ENCODE measurements at places on chromosomes 11 and 22.

- DNase-seq = peak; percentile 3
Measured at GRCh38 chr11:5992604-5993251, 5.9 kb upstream of the OR52L1 start.

DNA sequence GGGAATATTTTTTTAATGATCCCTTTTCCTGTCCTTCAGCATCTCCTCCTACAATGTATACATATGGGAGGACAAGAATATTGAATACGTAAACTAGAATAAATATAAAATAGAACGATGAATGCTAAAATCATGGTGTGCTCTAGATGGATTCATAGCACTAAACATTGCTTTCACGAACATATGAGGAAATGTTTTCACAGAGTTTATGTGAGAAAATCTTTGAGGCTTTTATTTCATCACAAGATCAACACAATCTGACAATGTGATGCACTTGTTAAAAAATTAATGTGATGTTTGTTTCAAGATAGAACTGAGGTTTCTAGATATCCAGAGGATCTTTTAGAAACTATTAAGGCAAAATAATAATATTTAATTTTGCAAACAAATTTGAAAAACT is 3.0 kb downstream of the CARD16 start:
- DNase-seq = peak; percentile 14

- no peak for DNase-seq
Measured at GRCh38 chr11:118924591-118925585, 838 bp downstream of the BCL9L start.

- DNase-seq = peak; percentile 53
Measured at GRCh38 chr11:17405232-17406005, 17.0 kb upstream of the KCNJ11 start.

GRCh38 chr11:57527056-57527631 is 3.4 kb downstream of the TIMM10 start:
- DNase-seq = peak; percentile 47

- no peak for DNase-seq
Measured at GRCh38 chr11:14445542-14446530, 53.8 kb downstream of the COPB1 start.

DNA sequence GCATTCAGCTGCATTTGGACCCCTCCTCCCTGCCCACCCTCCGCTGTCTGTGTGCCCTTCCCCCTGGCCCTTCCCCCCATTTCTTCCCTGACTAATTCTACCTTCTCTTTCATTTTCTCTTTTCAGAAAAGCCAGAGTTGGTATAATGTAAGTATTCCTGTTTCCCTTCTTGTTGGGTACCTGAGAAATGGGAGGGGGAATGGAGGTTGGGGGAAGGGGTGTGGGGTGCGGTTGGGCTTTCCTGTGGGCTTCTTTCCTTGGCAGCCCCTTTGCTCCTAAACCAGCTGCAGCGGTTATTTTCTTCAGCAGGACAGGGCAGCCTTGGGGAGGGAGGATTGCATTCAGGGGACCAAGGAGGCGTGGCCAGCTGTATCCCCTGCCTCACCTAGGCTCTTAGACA is 70.2 kb downstream of the SCN3B start:
- no peak for DNase-seq

- no peak for DNase-seq
Measured at GRCh38 chr22:21991304-21991596, 8.7 kb upstream of the TOP3B start.

- peak; percentile 55 for DNase-seq
Measured at GRCh38 chr11:133927690-133928627, 28.8 kb downstream of the IGSF9B start.

DNA sequence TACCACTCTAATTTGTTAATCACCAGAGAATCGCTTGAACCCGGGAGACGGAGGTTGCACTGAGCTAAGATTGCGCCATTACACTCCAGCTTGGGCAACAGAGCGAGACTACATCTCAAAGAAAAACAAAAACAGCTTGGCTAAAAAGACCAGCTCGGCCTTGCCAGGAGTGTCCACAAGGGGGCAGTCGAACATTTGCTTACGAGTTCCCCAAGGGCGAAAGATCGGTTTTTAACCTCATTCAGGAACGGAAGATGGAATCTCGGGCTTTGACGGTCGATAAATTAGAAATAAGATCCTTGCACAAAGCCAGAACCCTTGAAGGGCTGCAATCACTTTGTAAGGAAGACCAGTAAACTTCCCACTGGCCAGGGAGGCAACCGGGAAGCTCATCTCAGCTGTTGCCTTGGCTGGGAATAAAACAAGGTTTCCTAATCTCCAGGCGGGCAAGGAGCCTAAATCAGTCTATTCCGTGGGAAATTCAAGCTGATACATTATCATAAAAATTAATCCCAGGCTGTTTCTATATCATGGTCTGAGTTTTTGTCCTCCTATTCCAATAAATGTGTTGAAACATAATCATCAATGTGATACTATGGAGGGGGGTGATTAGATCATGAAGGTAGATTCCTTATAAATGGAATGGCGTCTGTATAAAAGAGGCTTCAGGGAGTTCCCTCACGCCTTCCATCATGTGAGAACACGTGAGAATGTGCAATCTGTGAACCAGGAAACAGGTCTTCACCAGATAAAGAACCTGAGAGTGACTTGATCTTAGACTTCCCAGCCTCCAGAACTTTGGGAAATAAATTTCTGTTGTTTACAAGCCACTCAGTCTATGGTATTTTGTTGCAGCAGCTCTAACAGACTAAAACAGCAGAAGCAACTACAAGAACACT is 14.9 kb upstream of the SLC29A2 start:
- peak; percentile 74 for DNase-seq

DNA sequence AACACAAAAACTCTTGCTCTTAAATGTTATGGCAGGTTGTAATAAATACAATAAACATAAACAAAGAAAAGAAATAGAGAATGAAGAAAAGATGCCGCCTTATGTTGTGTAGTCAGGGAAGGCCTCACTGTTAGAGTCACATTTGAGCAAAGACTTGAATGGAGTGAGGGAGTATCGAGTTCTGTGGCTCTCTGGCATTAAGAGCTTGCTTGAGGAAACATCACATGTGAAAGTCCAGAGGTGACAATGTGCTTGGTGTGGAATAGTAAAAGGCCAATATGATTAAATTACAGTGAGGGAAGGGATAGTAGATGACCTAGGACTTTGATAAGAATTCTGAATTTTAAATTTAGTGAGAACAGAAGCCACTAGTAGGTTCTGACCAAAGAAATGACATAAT is 139.4 kb downstream of the ATG16L2 start:
- no peak for DNase-seq

DNA sequence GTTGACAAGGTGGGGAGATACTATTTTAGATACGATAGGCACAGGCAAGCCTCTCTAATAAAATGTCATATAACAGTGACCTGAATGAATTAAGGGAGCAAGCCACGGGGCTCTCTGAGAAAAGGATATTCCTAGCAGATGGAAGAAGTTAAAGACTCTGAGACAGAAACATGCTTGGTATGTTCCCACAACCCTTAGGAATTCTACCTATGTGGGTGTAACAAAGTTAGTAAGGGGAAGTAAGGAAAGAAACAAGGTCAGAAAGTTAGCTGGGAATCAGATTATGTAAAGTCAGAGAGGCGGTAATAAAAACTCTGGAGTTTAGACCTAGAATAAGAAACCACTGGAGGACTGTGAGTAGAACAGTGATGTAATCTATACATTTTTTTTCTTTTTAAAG is 59.7 kb upstream of the GDPD4 start:
- no peak for DNase-seq

DNA sequence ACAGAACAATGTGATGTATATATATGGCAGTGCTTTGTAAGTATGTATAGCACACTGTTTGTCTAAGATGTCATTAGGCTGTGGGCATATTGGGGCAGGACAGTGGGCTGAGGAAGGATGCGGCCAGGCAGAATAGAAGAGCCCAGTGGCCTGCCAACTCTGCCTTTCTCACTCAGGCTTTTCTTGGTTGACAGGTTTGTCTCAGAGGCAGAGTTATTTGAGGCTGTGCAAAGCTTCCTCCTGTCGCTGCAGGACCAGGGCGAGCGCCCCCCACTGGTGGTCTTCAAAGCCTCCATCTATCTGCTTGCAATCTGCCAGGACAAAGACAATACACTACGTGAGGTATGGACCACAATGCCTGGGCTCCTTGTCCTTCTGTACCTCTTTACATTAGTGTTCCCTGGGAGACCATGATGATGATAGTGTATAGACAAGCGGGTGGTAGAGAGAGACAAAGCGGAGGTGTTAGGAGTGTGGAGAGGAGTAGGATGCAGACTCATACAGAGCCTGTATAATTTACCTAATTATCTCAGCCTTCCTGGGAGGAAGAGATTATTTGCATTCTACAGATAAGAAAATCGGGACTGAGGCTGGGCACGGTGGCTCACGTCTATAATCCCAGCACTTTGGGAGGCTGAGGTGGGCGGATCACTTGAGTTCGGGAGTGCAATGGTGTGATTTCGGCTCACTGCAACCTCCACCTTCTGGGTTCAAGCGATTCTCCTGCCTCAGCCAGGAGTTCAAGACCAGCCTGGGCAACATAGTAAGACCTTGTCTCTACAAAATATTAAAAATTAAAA is 37.3 kb upstream of the CCDC134 start:
- DNase-seq = no peak

DNA sequence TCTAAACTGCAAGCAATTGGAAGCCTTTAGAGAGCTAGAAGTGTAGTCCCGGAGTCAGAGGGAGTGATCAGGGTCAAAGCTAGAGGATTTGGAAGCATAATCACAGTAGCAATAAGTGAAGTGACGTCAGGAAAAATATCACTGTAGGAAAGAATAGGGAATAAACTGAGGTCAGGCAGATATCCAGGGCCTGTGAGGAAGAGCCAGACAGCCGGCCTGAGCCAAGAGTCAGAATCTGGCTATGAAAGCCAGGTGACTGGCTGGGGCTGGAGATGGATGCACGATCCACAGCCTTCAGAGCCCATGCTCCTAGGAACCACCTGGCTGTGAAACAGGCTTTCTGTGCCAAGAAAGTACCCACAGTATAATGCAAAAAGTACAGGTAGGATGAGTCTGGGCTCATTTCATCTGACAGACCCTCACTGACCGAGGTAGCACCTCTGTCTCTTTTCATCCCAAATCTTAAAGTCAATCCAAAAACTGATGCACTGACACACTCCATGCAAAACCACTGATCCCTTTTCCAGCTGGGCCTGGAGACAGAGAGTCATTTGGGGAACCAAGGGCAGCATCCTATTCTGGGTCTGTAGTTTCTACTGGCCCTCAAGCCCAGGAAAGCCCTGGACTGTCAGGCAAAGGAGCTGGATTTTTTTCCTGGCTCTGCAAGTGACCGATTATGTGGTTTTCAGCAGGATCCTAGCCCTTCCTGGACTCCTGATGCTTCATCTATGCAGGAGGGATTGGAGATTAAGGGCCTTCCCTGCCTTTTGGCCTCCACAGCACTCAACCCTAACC is 21.3 kb downstream of the TRIM66 start:
- DNase-seq = no peak

DNA sequence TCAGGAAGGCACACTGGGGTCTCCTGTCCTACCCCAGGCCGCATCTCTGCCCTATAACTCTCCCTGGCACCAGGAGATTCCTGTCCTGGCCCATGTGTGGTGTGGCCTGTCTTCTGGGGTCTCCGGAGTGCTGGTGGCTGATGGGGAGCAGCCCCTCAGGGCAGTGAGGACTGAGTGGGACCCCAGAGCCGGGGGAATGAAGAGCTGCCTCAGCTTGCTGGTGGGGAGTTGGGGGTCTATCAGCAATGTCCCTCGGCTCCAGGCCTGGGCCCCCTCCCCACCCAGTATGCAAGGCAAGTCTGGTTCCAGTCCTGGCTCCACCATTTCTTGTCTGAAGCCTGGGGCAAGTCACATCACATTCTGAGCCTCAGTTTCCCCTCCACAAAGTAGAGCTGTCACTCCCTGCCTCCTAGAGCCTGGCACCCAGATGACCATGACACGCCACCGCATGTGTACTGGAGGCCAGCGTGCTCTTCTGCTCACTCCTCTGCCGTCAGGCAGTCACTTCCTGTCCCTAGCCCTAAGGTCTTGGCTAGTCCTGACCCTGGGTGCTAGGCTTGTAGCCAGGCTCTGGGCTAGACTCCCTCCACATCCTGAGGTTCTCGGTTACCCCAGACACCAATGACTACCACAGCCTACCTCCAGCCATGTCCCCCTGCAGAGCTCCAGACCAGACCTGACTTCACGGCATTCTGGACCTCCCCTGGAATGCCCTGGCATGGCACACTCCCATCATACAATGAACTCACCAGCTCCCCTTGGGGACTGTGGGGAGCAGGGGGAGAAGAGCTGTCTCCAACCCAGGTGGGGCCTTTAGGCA is 12.8 kb downstream of the ARAP1 start:
- DNase-seq = no peak

GRCh38 chr11:45155058-45155551 is 8.7 kb downstream of the PRDM11 start:
- no peak for DNase-seq

Data from NCI-H460 (cell line).